Activated naive CD4-positive, alpha-beta T cell treated with anti-CD3 and anti-CD28 coated beads for 36 hours (primary cell): ENCODE measurements at places on chromosomes 12 and 14.

GRCh38 chr12:57637364-57637763 is 4.4 kb upstream of the B4GALNT1 start:
- no peak for DNase-seq

DNA sequence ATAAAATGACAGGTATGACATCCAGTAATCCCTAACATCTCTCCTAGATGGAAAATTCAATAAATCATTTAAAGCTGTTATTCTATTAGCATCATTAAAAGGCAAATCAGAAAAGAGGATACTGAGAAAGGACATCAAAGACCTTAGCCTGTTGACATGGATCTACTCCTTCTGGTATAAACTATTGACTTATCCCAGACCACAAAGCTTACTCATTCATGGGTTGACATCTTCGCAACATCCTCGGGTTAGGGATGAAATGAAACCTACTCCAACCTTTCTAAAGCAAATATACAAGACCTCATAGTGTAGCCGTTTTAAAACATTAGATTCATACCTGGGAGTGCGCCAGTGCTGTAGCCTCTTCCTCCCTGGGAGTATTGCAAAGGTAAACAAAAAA is 191.5 kb upstream of the BTG1 start:
- DNase-seq, result no peak

DNA sequence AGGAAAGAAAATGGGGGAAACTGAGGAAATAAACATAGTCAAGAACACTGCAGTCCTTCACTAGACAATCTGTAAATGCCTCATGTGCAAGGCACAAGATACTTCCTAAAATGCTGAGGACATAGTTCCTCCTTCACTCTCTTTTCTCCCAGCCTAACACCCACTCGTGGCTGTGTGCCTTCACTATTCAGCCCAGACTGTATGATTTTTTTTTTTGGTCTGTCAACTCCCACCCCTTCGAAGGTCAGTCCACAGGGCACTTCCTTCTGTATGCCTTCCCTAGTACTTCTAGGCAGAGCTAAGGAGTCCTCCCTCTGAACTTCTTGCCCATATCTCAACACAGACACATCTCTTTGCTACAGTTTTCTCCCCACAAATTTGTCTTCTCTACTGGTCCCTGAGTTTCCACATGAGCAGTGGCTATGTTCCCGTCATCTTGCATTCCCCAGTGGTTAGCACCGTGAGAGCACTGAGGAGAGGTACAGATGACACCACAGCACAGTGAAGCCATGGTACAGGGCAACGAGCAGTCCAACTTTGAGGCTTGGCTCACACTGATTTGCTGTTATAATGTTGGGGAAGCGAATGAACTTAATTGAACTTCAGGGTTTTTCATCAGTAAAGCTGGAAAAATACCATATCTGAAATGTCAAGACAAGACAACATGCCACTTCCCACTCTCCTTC is 24.1 kb upstream of the SYCP3 start:
- no peak for DNase-seq

- DNase-seq, result no peak
These were observed 278.3 kb downstream of the AKAP6 start for GRCh38 chr14:32607399-32607798.
